ENCODE measurements at places on chromosomes 4 and X.

DNA sequence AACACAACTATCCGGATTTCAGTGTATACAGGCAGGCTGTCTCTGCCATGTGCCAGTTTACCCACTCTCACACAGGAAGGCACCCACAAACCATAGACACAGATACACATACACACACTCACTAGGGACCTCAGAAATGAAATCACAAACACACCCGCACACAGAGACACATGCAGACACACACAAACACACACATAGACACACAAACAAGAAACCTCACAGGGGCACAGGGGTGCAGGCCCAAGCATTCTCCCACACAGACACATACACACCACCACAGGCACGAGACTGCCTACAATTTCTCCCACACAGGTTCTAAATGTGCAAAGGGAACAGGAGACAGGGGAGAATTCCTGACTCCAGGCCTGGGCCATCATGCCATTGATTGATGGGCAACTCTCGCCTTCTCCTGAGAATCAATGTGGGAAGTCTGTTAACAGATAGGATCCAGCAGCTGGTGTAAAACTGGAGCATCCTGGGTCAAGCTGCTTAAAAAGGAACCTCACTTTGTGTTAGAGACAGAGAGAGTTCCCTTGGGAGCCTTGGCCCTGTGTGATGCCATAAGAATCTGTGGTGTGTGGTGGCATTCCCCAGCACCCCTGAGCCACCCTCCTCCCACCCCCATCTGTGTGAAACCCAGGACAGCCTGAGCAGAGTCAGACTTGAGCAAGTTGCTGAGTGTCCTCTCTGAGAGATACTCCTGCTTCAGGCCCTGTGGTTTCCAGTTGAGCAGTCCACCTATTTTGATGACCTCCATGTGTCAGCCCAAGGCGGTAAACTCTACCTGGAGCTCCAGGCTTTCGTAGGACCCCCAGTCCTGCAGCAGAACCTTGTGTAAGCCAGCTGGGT, 33.9 kb downstream of the NBDY start:
- DNase-seq: no peak

DNA sequence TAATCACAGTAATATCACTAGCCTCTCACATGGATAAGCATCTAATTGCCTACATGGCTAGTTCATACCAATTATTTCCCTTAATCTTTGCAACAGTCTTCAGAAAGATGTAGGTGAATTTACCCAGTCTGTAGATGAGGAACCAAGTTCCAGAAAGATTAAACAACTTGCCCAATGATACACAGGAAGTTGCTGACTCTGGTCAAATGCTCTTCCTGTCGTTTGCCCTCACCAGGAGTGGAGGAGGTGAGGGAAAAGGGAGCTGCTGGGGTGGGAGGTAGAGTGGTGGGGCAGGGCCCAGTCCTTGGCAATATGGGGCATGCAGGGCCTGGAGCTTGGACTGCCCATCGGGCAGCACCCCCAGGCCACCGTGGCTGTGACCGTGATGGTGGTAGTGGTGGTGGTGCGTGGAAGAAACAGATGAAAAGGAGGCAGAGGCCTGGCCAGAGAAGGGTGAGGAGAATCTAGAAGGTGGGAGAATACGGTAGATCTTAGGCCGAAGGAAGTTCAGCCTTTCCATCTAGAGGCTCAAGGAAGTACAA, 2.3 kb upstream of the KDM5C start:
- DNase-seq: no peak

- DNase-seq: no peak
Observed at GRCh38 chr4:136748773-136749172, 783.5 kb downstream of the PCDH18 start.

- no peak for DNase-seq
Observed at GRCh38 chr4:118833192-118833820, 2.6 kb downstream of the SEC24D start.

GRCh38 chr4:133618963-133619362, 469.9 kb downstream of the PCDH10 start:
- no peak for DNase-seq

- DNase-seq: no peak
Observed at GRCh38 chrX:55340896-55341433, 76.2 kb upstream of the PAGE3 start.
